ENCODE measurements at places on chromosomes 7 and 10.
A peak's percentile ranks its signal among the peaks of the same experiment; 100 is the strongest.

DNA sequence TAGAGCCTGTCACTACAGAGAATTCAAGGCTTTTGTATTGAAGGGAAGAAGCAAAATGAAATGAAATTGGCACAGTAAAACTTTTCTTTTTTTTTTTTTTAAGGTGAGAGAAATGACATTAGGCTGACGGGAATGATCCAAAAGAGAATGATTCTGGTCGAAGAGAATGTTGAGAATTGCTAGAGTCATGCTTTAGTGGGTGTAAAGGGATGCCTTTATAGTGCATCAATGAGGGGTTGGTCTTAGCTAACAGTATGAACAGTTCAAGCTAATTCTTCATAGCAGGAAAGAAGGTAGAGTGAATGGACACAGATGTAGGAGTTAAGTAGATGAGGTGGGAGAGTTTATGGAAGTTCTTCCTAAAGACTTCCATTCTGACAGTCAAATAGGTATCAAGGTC, 32.3 kb upstream of the LSM8 start:
- DNase-seq, result no peak

DNA sequence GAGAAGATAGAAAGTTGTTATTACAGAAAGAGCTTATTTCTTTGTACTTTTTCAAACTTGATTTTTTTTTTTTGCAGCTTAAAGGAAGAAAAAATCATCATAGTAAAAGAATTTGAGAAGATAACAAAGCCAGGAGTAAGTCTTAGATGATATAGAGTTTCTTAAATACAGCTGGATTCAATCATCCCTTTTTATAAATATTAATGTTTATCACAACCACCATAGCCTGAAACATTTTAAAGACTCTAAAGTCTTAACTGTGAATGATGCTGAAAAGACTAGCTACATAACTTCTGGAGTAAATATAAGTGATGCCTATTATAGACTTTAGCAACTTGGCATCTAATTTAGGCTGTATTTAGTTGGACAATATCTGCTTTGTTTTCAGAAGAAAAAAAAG, 54.8 kb upstream of the FGL2 start:
- no peak for DNase-seq

DNA sequence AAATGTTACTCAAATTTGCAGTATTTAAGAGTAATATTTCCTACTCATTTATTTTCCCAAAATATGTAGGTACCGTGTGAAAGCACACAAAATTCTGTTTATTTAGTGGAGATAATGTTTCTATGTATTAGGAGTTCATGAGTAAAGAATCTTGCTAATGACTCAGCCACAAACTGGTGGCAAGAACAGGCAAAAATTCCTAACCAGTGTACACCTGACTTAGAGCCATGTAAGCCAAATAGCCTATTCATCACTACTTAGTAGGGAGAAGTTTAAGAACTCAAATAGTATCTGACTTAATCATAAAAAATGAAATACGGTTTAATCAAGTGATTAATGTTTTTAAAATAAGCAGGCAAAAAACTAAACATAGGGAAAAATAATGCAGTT, 169.0 kb downstream of the SRPK2 start:
- DNase-seq, result peak; percentile 54

GRCh38 chr10:44932517-44933450, 21.6 kb downstream of the TMEM72 start:
- DNase-seq, result peak; percentile 78

DNA sequence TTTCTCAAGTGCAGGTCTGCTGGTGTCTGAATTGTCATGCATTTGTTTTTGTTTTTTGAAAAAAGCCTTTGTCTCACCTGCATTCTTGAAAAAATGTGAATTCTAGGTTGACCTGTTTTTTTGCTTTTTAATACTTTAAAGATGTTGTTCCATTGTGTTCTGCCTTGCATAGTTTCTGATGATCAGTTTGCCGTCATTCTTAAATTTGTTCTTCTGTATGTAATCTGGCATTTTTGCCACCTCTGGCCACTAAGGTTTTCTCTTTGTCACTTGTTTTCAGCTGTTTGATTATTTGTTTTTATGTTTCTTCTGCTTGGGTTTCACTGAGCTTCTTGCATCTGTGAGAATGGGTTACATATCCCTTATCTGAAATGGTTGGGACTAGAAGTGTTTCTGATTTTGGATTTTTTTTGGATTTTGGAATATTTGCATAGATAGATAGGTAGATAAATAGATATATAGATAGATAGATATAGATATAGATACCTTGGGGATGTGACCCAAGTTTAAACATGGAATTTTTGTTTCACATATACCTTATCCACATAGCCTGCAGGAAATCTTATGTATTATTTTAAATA, 16.5 kb downstream of the MGMT start:
- peak; percentile 20 for DNase-seq

All from RKO (cell line).